ENCODE measurements at places on chromosomes 2 and 18. TPM values are rescaled to one million over a fixed set of nuclear protein-coding genes. Genes with fewer than 3 reads are reported as not detected.

DNA sequence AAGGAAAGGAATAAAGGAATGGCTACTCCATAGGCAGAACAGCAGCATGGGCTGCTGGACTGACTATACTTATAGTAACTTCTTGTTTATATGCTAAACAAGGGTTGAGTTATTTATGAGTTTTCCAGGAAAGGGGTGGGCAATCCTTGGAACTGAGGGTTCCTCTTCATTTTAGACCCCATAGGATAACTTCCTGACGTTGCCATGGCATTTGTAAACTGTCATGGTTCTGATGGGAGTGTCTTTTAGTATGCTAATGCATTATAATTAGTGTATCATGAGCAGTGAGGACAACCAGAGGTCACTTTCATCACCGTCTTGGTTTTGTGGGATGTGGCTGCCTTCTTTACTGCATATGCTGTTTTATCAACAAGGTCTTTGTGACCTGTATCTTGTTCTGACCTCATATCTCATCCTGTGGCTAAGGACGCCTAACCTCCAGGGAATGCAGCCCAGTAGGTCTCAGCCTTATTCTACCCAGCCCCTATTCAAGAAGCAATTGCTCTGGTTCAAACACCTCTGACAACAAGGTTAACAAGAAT is 98.6 kb upstream of the CABLES1 start:
- no peak for DNase-seq
- no peaks in the 10 kb centered on the region for H3K36me3 ChIP-seq
- H3K4me3 ChIP-seq: no peak overlapping the region

DNA sequence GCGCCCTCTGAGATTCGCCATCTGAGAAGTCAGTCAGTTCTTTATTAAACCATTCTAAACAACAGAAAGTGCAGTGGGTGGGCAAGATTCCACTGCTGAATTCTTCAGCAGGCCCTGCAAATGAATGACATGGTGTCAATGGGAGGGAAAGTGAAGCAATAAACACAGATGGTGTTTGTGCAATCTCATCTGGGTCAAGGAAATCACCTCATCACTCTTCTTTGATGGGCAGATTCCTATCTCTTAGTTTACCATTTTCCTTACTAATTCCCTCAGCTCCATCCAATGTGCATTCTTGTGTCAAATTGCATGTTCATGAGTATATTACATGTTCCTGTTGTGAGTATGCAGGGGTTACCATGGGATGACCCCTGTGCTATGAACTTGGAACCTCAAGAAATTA is 100.7 kb upstream of the CYP1B1 start:
- H3K27me3 ChIP-seq: no peaks in the 10 kb centered on the region
- no peaks in the 10 kb centered on the region for H3K36me3 ChIP-seq
- no peaks in the 10 kb centered on the region for H3K4me1 ChIP-seq
- H3K4me3 ChIP-seq: no peak overlapping the region
- no peak overlapping the region for H3K27ac ChIP-seq

GRCh38 chr18:58263055-58263957 is 219.3 kb downstream of the NEDD4L start:
- no peaks in the 10 kb centered on the region for H3K4me1 ChIP-seq
- H3K36me3 ChIP-seq: no peaks in the 10 kb centered on the region
- H3K27me3 ChIP-seq: no peaks in the 10 kb centered on the region
- no peak overlapping the region for H3K27ac ChIP-seq

DNA sequence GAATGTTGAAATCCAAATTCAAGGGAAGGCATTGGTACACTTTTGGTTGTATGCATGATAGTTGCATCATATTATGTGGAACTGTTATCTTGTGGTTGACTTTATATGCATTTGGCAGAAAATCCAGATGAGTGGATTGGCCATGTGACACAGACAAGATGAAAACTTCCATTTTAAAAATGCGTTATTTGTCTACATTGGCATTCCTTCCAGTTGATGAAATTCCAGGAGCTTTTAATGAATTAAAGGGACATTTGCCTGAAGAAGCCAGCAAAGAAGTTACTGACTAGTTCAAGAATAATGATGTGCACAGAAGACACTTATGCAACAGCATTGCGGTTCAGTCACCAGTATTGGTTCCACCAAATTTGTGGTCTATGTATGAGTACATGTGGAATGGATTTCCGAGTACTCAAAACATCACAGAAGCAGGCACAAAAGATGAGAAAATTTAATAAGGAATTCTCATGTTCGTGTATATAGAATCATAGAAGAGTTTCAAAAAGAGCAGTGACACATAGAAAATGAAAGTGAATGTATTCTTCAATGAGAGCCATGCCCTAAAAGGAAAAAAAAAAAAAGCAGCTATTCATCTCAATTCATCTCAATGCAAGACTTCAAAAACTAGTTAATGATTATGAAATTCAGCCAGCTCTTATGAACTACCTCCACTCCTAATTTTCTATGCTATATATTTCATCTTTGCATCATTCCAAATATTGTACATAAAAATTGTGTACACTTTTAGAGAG is 232.1 kb downstream of the RBM43 start:
- no peaks in the 10 kb centered on the region for H3K4me1 ChIP-seq
- H3K4me3 ChIP-seq: no peak overlapping the region
- DNase-seq: no peak
- no peaks in the 10 kb centered on the region for H3K36me3 ChIP-seq
- H3K27me3 ChIP-seq: no peaks in the 10 kb centered on the region

DNA sequence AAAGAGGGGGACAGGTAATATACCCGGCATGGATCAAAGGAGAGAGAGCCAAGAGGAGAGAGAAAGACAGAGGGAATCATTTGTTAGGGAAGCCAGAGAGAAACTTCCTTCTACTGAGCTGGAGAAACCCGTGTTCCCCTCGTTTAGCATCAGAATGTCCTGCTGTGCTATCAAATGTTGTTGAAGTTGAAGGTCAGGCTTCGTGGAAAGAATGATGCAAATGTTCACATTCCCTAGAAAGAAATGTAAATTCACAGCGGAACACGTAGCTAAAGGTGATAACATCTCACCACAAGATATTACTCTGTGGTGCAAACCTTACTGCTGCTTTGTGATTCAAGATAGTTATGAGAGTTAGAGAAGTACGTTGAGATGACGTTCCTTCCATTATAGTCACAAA is 258.1 kb downstream of the LNPK start:
- no peaks in the 10 kb centered on the region for H3K4me1 ChIP-seq
- DNase-seq: no peak
- no peaks in the 10 kb centered on the region for H3K36me3 ChIP-seq
- H3K27ac ChIP-seq: no peak overlapping the region
- H3K27me3 ChIP-seq: no peaks in the 10 kb centered on the region

GRCh38 chr2:59204040-59204439 is 962.9 kb upstream of the FANCL start:
- H3K27me3 ChIP-seq: no peaks in the 10 kb centered on the region
- H3K27ac ChIP-seq: no peak overlapping the region
- H3K4me3 ChIP-seq: no peak overlapping the region
- H3K36me3 ChIP-seq: no peaks in the 10 kb centered on the region

DNA sequence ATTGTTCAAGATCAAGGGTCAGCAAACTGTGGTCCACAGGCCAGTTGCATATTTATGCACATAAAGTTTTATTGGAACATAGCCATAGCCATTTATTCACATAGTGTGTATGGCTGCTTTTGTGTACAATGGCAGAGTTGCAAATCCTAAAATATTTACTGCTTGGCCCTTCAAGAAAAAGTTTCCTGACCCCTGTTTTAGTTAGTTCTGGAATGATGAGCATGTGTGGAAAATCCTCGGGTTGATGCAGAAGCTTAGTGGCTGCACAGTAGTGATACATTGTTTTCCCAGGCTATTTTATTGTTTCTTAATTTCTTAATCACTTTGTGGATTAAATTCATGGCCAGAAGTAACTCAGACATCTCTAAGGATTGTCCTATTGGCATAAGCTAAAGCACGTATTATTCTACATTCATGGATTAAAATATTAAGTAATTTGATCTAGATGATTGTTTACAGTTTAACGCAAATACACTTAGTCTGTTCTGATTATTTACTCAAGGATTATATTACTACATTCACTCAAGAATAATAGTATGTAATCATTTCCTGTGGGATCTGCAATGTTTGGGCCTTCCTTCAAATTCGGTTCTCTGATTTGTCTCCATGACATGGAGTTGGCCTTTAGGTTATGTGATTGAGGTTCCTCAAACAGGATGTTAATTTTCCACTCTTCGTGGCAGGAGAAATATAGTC is 165.5 kb downstream of the TMEM247 start:
- H3K4me3 ChIP-seq: no peak overlapping the region
- no peak for DNase-seq
- no peaks in the 10 kb centered on the region for H3K4me1 ChIP-seq
- H3K36me3 ChIP-seq: no peaks in the 10 kb centered on the region
- H3K27me3 ChIP-seq: no peaks in the 10 kb centered on the region

- no peaks in the 10 kb centered on the region for H3K4me1 ChIP-seq
- no peak for DNase-seq
- H3K36me3 ChIP-seq: no peaks in the 10 kb centered on the region
- no peak overlapping the region for H3K4me3 ChIP-seq
- H3K27ac ChIP-seq: no peak overlapping the region
- no peaks in the 10 kb centered on the region for H3K27me3 ChIP-seq
Measured at GRCh38 chr2:123073956-123074355, 951.1 kb upstream of the CNTNAP5 start.

DNA sequence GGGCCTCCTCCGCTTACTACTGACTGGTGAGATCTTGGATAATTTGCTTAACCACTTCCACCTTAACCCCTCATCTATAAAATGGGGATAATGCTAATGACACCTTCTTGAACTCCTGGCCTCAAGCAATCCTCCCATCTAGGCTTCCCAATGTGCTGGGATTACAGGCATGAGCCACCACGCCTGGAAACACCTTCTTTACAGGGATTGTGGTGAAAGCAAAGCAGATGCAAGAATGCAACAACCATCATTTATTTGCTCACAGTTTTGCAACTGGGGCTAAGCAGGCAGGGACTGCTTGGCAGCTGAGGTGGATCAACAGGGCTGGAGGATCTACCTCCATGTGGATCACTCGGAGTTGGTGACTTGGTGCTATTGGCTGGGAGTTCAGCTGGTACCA is 76.2 kb upstream of the ZNF532 start:
- H3K27ac ChIP-seq: no peak overlapping the region
- no peak overlapping the region for H3K4me3 ChIP-seq
- H3K4me1 ChIP-seq: no peaks in the 10 kb centered on the region
- no peaks in the 10 kb centered on the region for H3K27me3 ChIP-seq
- H3K36me3 ChIP-seq: no peaks in the 10 kb centered on the region
- no peak for DNase-seq

DNA sequence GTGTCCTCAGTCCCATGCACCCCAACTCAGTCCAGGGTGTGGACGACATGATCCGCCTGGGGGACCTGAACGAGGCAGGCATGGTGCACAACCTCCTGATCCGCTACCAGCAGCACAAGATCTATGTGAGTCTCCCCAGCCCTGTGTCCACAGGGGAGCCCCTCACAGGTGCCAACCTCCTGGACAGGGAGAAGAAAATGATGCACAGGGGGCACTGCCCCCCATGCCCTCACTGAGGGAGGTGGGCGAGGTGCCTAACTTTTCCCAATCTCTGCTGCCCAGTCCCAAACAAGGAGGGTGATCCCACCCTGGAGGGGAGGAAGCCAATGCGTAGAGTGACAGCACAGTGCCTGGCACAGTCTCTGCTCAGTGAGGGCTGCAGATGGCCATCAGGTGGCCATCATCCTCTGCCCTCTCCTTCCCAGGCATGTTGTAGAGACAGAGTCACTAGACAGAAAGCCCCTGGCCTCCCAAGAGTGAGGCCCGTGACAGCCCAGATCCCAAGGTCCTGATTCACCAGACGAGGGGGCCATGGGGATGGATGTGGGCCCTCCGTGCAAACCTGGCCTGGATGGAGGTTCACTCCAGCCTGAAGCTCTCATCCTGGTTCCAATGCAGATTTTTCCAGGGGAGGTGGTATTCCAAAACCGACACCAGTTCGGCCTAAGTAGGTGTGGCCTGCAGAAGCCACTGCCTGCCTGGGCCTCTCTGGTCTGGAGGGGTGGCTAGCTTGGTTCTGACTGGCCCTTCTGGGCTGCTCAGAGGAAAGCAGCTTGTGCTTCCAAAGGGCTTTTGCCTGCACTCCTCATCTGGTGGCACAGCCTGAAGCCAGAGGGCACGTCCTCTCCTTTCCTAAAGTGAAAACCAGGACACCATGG is 30.0 kb downstream of the MYO7B start:
- H3K27ac ChIP-seq: no peak overlapping the region
- no peaks in the 10 kb centered on the region for H3K36me3 ChIP-seq
- peaks cover 5% of the 10 kb centered on the region for H3K4me1 ChIP-seq
- no peak for DNase-seq

DNA sequence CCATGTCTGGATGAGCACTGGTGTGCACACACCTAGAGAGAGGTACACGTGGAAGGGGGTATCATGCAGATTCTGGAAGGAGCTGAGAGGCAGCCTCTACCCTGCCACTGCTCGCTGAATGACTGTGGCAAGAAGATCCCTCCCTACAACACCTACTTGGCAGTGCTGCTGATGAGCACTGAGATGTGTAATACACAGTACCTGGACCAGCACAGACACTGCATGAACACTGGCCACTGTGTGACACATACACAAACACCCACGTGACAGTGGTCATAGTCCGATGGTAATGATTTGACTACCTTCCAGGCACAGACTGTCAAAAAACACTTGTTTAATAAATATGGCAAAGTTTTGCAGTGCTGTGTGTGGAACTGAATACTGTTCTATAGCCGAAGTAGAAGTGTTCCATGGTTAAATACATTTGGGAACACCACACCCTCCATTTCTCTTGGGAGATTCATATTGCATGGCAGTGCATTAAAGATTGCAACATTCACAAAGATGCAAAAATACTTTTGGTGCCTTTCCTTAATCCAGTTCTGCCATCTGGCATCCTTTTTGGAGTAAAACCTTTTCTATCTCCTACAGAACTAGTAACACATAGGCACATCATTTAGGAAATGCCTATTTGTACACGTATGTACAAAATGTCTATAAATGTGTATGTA is 29.6 kb downstream of the MRPS5 start:
- H3K4me1 ChIP-seq: no peaks in the 10 kb centered on the region
- no peaks in the 10 kb centered on the region for H3K27me3 ChIP-seq

- no peak overlapping the region for H3K27ac ChIP-seq
- peaks cover 6% of the 10 kb centered on the region for H3K36me3 ChIP-seq
- no peak overlapping the region for H3K4me3 ChIP-seq
- no peaks in the 10 kb centered on the region for H3K4me1 ChIP-seq
- H3K27me3 ChIP-seq: no peaks in the 10 kb centered on the region
Measured at GRCh38 chr18:58695772-58696171, 24.5 kb downstream of the MALT1 start.

GRCh38 chr2:71596011-71596410 is 142.7 kb downstream of the DYSF start:
- no peaks in the 10 kb centered on the region for H3K4me1 ChIP-seq
- no peak overlapping the region for H3K4me3 ChIP-seq
- no peaks in the 10 kb centered on the region for H3K27me3 ChIP-seq
- no peak overlapping the region for H3K27ac ChIP-seq
- H3K36me3 ChIP-seq: no peaks in the 10 kb centered on the region

GRCh38 chr2:191297033-191297432 is 51.8 kb downstream of the MYO1B start:
- H3K4me1 ChIP-seq: peaks cover 21% of the 10 kb centered on the region
- no peaks in the 10 kb centered on the region for H3K27me3 ChIP-seq
- H3K36me3 ChIP-seq: no peaks in the 10 kb centered on the region
- H3K4me3 ChIP-seq: no peak overlapping the region
- H3K27ac ChIP-seq: no peak overlapping the region

GRCh38 chr18:45373286-45373880 is 241.9 kb upstream of the SLC14A2 start:
- H3K27me3 ChIP-seq: no peaks in the 10 kb centered on the region
- DNase-seq: no peak
- H3K36me3 ChIP-seq: no peaks in the 10 kb centered on the region
- no peak overlapping the region for H3K4me3 ChIP-seq

The PDE6D gene
- 26.9 TPM for polyA plus RNA-seq

The DPY30 gene
- polyA plus RNA-seq: 131 TPM

The FBLN7 gene
- 13.5 TPM for polyA plus RNA-seq

The ACVR1C gene
- 0.03 TPM for polyA plus RNA-seq

The SP5 gene
- not detected for polyA plus RNA-seq

The CACNB4 gene
- polyA plus RNA-seq: 1.5 TPM

The ACMSD gene
- polyA plus RNA-seq: not detected

All from aorta (tissue), 5 donors.